ENCODE measurements at places on chromosomes 11 and 22. TPM values are rescaled to one million over a fixed set of nuclear protein-coding genes. Genes with fewer than 3 reads are reported as not detected.
A peak's percentile ranks its signal among the peaks of the same experiment; 100 is the strongest.

DNA sequence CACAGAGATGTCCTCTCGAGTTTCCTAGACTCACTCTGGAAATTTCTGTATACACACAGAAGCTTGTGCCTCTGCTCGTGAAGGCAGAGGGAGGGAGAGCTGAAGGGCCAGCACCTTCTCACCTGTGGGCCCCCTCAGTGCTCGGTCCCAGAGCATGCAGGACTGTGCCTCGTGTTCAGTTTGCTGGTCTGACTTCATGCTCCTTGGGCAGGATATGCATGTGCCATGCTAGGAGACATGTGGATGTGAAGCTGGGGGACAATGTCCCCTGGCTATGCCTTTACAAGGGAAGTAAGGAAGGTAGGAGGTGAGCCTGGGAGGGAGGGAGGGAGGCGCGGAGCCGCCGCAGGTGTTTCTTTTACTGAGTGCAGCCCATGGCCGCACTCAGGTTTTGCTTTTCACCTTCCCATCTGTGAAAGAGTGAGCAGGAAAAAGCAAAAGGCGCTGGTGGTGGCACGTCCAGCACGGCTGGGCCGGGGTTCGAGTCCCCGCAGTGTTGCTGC is 22.6 kb downstream of the NEAT1 start:
- DNase-seq: no peak

- DNase-seq: no peak
These were observed 4.7 kb downstream of the BET1L start for GRCh38 chr11:202490-202889.

DNA sequence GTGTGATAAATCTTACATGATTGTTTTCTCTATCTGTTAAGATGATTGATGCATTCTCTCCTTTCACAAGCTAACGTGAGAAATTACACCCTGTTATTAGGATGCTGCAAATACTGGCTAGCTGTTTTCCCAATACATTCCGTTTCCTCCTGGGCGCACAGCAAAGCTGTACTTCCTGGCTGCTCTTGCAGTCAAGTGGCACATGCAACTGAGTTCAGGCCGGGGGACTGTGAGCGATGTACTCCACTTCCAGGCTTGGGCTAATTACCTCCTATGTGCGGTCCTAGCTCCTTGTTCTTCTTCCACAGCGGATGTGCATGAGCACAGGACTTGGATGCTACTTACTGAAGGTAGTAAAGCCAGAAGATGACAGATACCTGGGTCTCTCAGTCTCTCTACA is 234.9 kb upstream of the SESN3 start:
- peak; percentile 50 for DNase-seq

Gene TNNI2
- total RNA-seq: 1.2 TPM

- no peak for DNase-seq
These were observed 24.8 kb downstream of the TPST2 start for GRCh38 chr22:26565181-26565580.

- no peak for DNase-seq
These were observed 73.0 kb downstream of the ZBTB44 start for GRCh38 chr11:130241713-130242112.

DNA sequence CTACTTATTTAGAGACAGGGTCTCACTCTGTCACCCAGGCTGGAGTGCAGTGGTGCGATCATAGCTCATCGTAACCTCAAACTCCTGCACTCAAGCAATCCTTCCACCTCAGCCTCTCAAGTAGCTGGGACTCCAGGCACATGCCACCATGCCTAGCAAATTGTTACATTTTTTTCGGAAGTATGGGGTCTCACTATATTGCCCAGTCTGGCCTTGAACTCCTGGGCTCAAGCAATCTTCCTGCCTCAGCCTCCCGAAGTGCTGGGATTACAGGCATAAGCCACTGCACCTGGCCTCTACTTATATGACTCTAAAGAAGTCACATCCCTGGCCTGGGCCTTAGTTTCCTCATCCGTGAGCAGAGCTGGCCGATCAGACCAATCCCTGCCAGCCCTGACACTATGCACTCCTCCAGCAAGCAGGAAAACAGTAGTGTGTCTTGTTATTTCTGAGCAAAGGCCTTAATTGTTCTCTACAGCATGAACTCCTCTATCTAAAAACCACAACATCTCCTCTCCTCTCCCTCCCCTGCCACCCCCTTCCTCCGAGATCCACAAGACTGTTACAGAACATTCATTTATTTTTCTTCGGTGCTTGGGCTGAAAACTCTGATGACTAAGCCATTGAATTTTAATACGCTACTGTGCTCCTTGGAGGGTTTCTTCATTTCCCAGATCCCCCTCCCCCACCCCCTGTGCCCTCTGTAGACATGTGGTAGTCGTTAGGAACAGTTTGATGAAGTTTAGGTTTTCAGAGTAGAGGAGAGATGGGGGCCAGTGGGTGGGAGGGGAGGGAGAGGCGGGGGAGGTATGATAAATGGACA is 91.5 kb downstream of the ABTB2 start:
- no peak for DNase-seq

Gene SYCE3
- total RNA-seq: not detected

DNA sequence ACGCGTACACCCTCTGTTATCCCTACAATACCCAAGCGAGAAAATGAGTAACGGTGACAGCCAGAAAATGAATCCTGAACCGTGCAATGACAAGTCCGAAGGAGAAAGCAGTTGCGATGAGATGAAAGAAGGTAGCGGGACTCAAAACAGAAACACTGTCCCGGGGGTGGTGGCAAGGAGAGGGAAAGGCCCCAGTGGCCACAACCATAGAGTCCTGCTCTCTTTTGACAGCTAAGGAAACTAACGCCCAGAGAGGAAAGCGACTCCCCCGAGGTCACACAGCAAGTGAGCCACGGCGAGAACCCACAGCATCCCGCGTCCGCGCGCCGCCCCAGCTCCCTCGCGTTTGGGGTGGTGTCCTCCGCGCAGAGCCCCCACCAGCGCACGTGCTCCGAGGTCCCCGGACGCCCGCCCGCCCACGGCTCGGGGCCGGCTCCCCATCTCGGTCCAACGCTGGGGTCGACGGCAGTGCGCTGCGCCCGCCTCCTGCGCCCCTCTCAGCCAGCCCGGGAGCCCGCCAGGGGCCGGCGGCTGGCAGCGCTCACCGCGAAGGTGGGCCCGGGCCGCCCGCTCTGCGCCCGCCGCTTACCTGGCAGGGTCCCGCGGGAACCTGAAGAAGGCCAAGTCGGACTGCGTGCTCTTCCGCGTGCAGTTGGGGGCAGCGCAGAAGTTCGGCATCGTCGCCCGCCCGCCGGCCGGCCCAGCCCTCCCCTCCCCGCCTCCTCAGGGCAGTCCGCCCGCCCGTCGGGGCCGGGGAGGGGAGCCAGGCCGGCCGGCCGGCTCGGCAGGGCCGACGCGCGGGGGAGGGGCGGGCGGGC is 564 bp downstream of the THAP12 start:
- no peak for DNase-seq

Gene OR8A1
- not detected for total RNA-seq

Gene APBB1
- total RNA-seq: 38.5 TPM

GRCh38 chr11:102518296-102519094 is 12.1 kb downstream of the MMP7 start:
- DNase-seq: peak; percentile 3

- no peak for DNase-seq
These were observed 59.1 kb upstream of the SLC22A12 start for GRCh38 chr11:64531906-64532312.

GRCh38 chr22:37343348-37343747 is 61.0 kb downstream of the CYTH4 start:
- DNase-seq: no peak

Gene PPP1CA
- 189 TPM for total RNA-seq

DNA sequence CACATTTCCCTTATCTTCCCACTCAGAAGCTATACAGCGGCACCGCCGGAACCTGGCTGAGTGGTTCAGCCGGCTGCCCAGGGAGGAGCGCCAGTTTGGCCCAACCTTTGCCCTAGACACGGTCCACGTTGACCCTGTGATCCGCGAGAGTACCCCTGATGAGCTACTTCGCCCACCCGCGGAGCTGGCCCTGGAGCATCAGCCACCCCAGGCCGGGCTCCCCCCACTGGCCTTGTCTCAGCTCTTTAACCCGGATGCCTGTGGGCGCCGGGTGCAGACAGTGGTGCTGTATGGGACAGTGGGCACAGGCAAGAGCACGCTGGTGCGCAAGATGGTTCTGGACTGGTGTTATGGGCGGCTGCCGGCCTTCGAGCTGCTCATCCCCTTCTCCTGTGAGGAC is 4.9 kb downstream of the NLRX1 start:
- DNase-seq: no peak

- DNase-seq: peak; percentile 14
These were observed 35.2 kb downstream of the FAT3 start for GRCh38 chr11:92259861-92260260.

DNA sequence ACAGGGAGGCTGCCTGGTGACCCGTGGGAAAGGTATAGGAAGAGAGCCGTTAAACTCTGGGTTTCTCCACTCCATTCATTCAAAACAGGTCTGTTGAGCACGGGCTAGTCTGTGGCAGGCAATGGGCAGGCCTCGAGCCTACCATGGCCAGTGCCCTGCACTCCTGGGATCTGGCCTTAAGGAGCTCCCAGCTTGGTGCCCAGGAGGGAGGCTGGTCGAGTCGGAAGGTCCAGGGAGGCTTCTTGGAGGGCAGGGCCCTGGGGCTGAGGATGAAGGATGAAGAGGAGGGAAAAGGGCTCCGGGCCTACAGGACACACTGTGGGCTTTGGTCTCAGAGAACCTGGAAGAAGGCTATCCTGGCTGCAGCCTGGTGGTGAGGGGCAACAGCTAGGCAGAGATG is 41.9 kb upstream of the MN1 start:
- no peak for DNase-seq

DNA sequence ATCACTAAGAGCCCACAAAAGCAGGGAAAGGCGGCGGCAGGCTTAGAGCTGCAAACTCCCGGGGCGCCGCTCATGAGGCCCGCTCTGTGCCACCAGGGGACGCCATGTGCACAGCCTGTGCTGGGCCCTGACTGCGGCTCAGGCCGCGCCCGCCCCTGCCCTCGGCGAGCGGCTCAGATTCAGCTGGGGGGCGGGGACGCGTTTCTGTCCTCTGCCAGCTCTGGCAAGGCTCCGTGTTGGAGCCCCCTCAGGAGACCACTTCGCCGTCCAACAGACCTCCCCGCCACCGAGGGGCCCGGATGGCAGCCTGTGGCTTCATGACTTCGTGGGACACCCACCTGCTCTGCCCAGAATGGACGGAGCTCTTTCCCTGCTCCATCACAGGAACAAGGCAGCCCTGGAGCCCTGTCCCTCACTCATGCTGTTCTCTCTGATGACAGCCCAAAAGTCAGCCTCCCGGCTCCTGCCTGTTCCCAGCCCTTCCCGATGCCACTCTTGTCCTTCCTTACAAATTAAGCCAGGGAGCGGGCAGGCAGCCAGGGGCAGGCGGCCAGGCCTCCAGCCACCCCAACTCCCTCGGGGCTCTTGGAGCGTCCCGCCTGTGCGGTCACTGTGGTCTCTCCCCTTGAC is 69.1 kb downstream of the NAT10 start:
- peak; percentile 95 for DNase-seq

DNA sequence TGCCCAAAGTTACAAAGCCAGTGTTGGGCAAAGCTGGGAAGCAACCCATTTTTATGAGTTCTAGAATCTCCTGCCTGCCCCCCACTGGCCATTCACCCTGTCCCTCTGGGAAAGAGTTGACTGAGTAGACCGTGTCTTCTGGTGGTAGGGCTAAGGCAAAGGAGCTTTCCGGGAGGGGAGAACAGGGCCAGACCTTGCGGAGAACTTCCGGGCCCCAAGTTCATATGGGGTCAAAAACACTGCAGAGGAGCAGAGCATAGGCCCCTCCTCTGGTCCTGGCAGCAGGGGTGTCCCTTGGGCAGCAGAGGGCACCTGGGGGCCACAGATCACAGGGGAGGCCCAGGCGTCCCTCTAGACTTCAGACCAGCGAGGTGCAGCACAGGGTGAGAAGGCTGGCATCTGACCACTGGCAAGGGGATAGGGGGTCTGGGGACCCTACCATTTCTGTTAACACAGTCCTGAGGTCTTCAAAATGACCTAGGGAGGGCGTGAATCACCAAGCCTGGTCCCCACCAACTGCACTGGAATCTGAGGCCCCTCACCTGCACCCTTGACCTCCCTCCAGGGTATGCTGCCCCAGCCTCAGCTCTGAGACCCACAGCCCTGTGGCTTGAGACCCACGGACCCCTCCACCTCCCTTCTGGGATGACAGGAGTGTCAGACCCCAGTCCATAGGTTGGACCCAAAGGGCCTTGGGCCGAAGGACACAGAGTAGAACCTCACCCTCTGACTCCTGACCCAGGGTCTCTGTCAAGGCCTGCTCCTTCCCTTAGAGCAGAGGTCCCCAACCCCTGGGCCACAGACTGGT is 1.3 kb upstream of the ARAP1 start:
- no peak for DNase-seq

Gene OR6A2
- total RNA-seq: 0.50 TPM

Gene C11orf21
- not detected for total RNA-seq

GRCh38 chr22:43862074-43862881 is at the start of gene SULT4A1:
Gene SULT4A1 (minus strand): TSS chr22:43862513. CDS start chr22:43862382, 131 bp downstream.
- peak; percentile 91 for DNase-seq

DNA sequence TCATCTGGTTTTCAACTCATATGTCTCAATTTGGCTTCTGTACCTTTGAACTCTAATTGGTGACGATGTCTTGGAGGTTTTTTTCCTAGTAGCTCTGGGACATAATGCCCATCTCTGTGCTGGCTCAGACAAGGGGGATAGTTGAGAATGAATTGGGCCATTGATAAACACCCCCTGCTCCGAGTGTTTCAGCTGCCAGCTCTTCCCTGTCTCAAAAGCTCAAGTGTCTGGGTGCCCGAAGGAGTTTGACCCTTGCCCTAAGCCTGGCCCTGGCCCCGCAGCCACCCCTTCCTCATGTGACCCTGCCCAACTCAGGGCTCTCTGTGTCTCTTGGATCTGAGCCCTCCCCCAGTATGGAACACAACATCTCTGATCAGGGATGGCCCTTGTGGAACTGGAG is 3.0 kb downstream of the INSC start:
- no peak for DNase-seq

GRCh38 chr11:107799218-107799859 is 59.2 kb downstream of the SLC35F2 start:
- peak; percentile 68 for DNase-seq

Gene KRTAP5-7
- total RNA-seq: not detected

GRCh38 chr11:111539426-111540113 is 950 bp upstream of the LAYN start:
- DNase-seq: no peak
